AML-193 (cell line): ENCODE measurements at places on chromosomes 7 and 10.
A peak's percentile ranks its signal among the peaks of the same experiment; 100 is the strongest.

DNA sequence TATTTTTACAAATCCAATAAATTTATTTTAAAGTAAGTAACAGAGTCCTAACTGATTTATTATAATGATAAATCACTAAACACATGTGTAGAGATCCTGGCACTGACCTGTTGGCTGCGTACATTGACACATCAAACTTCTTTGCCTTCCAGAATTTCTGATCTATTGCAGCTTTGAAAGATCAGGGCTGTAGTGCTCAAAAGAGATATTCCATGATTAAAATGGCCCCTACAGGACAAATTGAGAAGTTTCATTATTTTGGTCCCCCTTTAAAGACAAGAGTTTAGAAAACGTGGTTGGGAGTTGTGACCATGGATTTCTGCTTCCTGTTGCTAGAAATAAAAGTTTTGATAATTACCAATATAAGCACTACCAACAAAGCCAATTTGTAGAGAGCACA, 87.7 kb upstream of the PDK4 start:
- peak; percentile 43 for DNase-seq

- DNase-seq = no peak
Observed at GRCh38 chr7:27737616-27738015, 2.3 kb upstream of the TAX1BP1 start.

GRCh38 chr7:26135076-26135475, 16.9 kb upstream of the NFE2L3 start:
- no peak for DNase-seq

DNA sequence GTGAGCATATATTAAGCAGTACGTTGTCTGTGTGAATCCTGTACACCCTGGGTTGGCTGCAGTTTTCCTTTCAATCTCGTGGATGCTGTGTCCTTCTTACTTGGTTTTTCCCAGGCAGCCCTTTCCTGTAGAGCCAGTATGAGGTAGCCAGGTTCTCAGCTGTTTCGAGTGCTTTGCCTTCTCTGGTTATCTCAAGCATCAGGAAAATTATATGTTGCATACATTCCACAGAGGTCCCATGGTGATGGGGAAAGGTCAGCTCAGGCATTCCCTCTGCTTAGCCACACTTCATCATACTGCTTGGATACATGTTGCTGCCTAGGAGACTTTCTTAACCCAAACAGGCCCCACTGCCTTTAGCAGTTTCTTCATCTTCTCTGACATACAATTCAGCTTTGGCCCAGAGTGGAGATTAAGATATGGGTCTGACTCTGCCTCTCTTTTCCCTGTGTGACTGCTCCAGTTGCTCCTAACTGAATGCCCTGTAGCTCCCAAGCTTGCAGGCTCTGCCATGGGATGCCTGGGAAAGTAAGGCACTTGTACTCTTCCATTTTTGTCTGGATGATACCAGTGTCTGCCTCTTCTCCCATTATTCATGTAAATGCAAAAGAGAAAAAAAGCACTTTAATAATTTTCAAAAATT, 11.3 kb downstream of the GNAI1 start:
- DNase-seq = no peak

DNA sequence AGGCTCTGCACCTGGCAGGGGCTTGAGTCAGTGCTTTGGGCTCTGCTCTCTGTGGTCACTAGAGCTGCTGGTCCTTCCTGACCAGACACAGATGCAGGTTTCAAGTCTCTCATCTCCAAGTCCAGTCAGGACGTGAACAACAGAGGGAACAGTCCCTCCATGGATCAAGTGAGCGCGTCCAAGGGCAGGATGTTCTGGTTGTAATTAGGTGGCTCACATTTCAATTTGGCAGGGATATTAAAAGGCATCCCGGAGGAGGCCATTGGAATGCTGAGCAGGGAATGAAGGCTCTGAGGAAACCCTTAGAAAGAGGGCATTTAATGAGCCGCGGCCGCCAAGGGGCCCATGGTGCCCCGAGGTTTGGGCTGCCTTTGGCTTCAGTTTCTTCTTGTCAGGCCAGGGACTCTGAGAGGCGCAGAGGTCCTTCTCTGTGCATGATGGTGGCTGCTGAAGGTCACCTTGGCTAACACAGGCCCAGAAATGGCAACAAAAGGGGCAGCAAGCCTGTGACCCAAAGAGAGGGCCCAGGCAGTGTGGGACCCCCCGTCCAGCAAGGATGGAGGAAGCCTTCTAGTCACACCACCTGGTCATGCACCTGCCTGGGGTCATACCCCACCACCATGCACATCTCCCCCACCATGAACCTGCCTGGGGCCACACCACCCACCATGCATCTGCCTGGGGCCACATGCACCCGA, 30.7 kb upstream of the INPP5A start:
- no peak for DNase-seq

DNA sequence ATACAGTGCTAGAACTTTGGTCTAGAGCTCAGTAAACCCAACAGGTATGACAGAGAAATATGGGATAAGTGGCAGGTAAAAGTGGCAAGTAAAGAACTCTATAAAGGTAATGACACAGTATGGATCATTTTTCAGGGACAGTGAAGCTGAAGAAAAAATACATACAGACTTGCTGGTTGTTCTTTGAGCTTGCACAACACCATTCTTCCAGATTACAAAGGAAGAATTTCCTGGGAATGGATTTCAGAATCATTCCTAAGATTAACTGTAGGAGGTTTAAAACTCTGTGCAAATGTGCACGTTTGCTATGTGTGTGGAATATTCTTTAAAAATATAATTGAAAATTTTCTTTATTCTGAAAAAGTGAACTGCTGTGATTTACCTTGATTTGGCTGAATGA, 36.0 kb downstream of the PHF14 start:
- no peak for DNase-seq

DNA sequence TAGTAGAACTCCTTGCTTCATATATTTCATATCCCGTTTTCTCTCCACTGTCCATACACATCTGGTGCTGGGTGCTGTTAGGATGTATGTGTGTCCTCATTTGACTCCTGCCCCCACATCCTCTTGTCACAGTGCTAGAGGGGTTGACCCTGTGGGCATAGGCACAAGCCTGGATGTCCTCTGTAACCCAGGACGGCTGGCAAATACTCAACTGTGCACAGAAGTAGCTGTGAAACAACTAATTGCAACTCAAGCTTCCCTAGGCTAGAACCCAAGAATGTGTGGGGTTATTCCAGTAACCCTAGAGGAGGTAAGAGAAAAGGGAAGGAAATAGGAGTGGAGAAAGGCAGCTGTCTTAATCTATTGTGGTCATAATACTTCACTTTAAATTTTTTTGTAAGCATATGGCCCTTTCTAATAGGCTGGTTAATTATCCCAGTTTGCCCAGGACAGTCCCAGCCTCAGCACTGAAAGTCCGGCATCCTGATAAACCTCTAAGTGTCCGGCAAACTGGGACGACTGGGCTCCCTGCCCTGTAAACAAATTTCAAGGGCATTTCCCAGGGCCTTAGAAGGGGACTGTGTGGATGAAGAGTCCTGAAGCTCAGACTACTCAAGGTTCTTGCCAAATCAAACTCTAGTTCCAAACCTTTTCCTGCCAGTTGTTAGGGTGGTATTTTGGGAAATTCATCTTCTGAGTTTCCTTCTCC, 283.2 kb upstream of the CELF2 start:
- DNase-seq = no peak

GRCh38 chr7:86667732-86668131, 24.0 kb downstream of the GRM3 start:
- no peak for DNase-seq

DNA sequence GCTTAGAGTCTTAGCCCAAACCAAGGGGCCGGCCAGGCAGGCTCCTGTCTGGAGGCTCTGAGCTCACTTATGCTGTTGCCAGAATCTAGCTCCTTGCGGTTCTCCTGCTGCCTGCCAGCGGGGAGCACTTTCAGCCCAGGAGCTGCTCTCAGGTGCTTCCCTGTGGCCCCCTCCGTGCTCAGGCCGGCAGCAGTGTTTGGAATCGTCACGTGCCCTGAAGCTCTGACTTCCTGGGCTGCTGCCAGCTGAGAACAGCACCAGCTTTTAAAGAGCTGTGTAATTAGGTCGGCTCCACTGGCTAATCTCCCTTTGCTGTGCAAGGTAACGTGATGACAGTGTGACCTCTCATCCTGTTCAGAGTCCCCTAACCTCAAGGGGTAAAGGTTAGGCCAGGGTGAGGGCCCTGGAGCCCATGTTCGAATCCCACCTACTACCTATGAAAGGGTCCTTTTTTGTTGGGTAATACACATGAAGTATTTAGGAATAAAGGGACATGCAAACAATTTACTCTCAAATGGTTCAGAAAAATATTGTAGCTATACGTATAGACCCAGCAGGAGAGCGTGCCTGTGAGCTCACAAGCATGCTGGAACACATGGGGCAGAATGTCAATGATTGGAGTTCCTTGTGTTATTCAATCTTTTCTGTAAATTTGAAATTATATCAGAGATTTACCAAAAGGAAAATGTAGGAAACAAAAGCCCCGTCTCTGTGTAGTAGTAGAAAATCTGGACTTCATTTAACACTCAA, 16.6 kb downstream of the ZNF862 start:
- no peak for DNase-seq
